ENCODE measurements at places on chromosomes 13 and 19.
A peak's percentile ranks its signal among the peaks of the same experiment; 100 is the strongest.

- peak; percentile 67 for DNase-seq
Observed at GRCh38 chr19:43901395-43902390, 33.4 kb downstream of the ZNF45 start.

DNA sequence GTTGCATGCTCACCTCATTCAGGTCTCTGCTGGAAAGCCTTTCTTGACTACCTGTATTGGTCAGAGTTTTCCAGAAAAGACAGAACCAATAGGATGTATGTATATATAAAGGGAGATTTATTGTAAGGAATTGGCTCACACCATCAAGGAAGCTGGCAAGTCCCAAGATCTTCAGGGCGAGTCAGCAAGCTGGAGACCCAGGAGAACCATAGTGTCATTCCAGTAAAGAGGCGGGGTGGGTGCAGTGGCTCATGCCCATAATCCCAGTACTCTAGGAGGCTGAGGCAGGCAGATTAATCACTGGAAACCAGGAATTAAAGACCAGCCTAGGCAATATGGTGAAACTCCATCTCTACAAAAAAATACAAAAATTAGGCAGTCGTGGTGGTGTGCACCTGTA, 30.4 kb upstream of the FARP1 start:
- DNase-seq: no peak

GRCh38 chr19:4776436-4777211, 14.9 kb upstream of the FEM1A start:
- DNase-seq: no peak

DNA sequence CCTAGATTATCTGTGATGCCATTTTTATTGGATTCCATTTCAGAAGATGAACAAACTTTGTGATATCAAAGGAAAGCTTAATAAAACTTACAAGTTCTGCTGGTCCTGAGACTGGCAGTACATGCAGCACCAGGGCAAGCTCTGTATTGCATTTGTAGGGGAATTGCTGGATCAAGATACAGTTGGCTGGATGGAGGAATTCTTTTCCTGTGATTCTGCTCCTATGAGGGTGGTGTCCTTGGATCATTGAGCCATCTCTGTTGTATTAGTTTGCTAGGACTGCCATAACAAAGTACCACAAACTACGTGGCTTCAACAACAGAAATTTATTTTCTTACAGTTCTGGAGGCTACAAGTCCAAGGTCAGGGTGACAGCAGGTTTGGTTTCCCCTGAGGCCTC, 33.9 kb upstream of the CSNK1A1L start:
- no peak for DNase-seq

DNA sequence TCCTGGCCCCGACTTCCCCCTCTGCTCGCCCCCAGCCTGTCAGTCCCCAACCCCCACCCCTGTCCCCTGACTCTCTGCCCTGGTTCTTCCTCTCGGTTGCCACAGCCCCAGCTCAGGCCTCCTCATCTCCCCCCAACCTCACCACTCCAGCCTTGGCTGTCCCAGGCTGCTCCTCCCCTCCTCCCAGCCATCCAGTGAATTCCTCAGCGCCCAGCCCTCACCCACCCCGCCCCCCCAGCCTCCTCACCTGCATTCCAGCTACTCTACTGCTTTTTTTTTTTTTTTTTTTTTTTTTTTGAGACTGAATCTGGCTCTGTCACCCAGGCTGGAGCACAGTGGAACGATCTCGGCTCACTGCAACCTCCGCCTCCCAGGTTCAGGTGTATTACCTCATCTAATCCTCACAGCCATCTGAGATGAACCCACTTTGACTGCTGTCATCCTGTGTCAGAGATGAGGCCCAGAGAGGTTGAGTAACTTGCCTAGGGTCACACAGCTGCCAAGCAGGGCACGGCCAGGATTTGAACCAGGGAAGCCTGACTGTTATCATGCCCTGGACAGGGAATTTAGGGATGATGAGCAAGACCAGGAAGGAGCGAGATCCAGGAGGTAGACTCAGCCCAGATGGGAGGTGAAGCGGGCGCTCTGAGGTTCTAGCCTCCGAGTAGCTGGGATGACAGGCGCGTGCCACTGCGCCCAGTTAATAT, 2.6 kb downstream of the SULT2B1 start:
- no peak for DNase-seq

- DNase-seq: no peak
Observed at GRCh38 chr19:54449701-54450069, 686 bp downstream of the LENG8 start.

DNA sequence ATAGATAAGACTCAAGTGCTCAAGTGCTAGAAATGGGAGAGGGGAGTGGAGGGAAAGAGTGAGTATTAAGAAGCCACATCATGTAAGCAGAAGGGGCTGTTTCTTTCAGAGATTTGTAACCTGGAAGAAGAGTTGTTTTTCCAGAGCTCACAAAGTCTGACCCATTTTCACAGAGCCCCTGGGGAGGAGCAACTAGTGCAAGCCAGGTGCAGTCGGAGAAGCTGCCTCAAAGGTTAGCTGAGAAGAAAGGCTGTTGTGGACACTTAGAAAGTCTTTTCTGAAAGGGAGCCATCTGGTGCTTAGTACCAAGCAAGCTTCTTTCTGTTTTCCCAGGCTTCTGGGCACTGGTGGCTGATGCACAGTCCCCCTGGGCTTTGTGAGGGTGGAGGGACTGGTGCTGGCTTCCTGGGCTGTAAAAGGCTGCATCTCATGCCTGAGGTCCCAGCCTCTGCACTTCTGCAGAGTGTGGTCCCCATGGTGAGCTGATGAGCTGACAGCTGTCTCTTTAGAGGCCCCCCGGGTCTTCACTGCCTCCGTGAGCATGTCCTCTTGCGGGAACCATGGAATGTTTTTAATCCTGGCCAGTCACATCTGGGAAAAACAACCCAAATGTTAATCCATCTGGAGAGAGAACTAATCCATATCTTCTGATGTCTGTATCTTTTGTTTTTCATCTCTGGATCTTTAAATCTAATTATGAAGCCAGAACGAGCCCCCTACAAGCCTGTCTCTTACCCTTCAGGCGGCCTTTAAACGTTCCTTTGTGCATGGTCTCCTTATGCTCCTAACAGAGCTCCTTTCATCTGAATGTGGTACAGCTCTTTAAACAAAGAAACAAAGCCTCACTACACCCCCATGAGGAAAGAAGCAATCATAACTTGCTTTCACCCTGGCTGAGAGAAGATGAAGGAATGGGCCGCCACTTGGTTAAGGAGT, 40.2 kb downstream of the OLFM4 start:
- no peak for DNase-seq

- no peak for DNase-seq
Observed at GRCh38 chr13:35953537-35954206, 177.5 kb downstream of the DCLK1 start.

DNA sequence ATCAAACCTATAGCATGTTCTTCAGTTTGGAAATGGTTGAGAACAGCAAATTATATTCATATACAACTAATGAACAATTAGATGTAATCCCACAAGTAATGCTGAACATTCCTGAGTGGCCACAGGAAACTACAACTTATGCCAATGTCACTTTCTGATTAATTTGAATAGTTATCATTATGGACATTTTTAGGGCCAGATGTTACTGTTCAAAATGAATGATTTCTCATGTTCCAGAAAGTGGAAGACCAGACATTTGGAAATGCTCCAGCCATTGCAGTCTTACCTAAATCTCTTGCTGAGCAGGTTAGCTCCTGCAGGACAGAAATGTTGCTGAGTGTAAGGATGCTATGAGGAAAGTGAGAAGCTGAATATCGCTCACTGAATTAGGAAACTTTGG, 819.8 kb downstream of the PCDH9 start:
- no peak for DNase-seq

- no peak for DNase-seq
Observed at GRCh38 chr13:76463314-76463713, 422.9 kb downstream of the KCTD12 start.

- DNase-seq: no peak
Observed at GRCh38 chr13:110506396-110506795, 55.1 kb downstream of the RAB20 start.

DNA sequence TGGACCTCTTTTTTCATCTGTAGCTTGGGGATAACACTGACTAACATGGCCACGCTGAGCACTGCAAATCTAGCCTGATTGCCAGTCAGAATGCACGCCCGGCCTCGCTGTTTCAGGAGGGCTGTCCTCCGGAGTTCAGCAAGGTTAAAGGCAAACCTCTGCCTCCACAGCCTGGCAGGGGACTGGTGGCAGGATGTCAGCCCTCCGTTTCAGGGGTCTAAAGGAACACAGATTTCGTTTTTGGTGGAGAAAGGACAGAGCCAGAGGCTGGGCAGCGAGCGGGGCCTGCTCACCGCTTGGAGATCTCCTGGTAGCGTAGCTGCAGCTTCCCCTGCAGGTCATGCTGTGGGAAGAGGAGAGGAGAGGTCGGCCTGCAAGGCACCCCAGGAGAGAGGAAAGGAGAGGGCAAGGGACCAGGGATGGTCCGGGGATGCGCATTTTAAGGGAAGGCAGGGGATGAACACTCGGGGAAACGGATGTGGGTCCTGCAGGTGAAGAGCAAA, 560 bp downstream of the NDUFA7 start:
- DNase-seq: no peak

DNA sequence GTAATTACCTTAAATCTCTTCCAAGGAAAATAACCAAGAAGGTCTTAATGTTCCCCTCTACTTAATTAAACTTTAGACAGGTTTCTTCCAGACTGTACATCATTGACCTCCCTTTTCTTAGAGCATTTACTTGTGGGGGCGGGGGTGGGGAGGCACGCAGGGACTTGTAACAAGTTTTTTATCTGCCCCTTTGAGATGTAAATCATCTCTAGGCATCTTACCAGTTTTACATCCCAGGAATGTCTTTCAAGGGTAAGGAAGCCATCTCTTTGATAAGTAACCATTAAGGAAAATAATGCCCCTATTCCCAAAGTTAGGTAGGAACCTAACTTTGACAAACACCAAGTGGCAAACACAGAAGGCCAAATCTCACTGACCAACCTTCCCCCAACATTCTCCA, 528.6 kb downstream of the SUCLA2 start:
- DNase-seq: no peak

GRCh38 chr13:90447034-90447733, 900.3 kb upstream of the MIR17HG start:
- DNase-seq: no peak

DNA sequence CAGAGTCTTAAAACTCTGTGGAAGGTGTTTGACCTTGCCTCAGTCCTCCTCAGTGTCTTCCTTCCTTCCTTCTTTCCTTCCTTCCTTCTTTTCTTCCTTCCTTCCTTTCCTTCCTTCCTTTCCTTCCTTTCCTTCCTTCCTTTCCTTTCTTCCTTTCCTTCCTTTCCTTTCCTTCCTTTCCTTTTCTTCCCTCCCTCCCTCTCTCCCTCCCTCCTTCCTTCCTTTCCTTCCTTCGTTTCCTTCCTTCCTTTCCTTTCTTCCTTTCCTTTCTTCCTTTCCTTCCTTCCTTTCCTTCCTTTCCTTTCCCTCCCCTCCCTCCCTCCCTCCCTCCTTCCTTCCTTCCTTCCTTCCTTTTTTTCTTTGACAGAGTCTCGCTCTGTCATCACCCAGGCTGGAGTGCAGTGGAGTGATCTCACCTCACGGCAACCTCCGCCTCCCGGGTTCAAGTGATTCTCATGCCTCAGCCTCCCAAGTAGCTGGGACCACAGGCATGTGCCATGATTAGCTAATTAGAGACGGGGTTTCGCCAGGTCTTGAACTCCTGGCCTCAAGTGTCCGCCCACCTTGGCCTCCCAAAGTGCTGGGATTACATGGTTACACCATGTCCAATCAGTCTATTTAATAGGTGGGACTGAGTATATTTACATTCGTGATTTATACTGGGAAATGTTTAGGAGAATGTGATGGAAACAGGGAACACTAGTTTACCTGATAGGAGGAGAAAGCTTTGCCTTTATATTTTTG, 16.3 kb downstream of the ZNF507 start:
- no peak for DNase-seq

DNA sequence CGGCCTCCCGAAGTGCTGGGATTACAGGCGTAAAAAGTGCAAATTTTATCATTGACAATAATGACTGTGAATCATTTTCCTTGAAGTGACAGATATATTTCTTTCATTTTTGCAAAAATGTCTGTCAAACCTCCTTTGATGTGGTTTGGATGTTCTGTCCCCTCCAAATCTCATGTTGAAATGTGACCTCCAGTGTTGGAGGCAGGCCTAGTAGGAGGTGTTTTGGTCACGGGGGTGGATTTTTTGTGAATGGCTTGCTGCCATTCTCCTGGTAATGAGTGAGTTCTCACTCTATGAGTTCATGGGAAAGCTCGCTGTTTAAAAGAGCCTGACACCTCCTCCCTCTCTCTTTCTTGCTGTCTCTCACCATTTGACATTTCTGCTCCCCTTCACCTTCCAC, 5.5 kb upstream of the SLC1A6 start:
- DNase-seq: no peak

DNA sequence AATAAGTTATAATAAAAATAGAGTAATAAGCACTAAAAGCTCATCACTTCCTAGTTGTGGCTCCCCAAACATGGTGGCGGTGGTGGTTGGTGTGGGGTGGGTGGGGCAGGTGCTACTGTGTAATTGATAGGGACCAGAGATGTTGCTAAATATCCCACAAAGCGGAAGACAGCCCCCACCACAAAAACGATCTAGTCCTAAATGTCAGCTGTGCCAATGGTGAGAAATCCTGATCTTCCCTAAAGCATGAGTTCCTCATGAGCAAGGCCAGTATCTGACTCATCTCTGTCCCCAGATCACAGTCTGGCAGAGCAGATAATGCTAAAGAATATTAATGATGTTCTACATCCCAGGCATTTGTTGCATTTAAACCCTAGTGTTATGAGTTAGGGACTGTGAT, 1.9 kb upstream of the EDDM13 start:
- peak; percentile 3 for DNase-seq

DNA sequence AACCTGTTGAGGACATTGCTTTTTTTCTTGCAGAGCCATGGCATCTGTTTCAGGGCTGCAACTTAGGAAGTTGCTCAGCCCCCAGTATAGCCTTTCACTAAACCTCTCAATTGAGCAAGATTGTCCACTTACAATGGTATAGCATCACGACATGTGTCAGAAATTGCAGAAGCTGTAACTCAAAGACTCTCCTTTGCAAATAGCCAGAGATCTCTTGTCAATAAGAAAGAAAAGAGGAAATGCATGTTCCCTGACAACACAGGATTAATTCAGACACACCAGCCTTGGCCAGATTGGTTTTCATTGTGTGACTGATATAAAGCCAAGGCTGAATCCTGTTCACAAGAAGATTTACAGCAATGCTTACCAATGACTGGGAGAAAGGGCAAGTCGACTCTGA, 38.7 kb upstream of the CYSLTR2 start:
- DNase-seq: no peak

- DNase-seq: no peak
Observed at GRCh38 chr19:16384688-16385087, 60.1 kb downstream of the KLF2 start.

- no peak for DNase-seq
Observed at GRCh38 chr13:110702089-110702488, 3.8 kb downstream of the CARS2 start.

DNA sequence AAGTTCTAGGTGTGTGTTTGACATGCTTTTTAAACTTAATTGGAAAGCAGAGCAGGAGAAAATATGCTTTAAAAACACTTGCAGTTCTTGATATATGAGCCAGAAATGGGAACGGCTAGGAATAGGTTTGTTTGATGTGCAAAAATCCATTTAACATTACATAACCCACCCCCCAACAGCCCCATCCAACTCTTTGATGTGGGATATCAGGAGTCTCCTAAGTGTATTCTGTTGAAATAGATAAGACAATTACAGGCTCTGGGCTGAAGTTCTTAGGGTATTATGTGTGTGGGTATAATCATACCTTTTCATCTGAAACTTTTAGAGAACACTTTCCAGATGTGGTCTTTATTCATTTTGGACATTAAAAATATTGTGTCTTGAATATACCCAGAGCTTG, 240.4 kb upstream of the CSNK1A1L start:
- no peak for DNase-seq

- no peak for DNase-seq
Observed at GRCh38 chr13:83201506-83201905, 680.8 kb downstream of the SLITRK1 start.
